ENCODE measurements at places on chromosomes 13 and 19.

GRCh38 chr13:50357586-50358118, 342.4 kb downstream of the KCNRG start:
- DNase-seq, result no peak

DNA sequence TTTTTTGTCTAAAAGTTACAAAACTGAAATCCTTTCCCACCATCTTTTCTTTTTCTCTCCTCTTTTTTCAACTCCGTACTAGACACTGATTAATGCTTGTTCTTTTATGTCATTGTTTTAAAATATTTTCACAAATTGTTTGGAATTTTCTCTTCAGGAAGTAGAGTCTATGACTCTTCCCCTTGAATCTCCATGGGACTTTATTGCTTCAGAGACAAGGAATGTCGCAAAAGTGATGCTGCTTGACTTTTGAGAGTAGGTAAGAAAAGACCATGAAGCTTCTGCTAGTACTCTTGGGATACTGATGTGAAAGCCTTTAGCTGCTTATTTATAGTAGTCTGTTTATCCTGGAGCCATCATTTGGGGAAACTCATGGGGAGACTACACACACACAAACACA, 260.1 kb upstream of the SLC10A2 start:
- no peak for DNase-seq

- DNase-seq, result no peak
Measured at GRCh38 chr19:50669302-50670101, 20.3 kb downstream of the C19orf81 start.

DNA sequence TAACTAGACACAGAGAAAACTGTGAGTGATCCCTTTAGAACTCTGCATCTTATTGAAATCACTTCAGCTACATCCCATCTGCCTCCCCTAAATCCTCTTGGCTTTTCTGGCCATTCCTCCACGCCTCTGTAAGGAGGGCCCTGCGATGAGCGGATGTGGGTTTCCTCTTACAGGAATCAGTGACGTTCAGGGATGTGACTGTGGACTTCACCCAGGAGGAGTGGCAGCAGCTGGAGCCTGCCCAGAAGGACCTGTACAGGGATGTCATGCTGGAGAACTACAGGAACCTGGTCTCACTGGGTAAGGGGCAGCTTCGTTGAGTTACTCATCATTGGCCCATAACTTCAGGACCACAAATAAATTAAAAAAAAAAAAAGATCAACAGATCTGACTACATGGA, 18.5 kb downstream of the ZNF71 start:
- DNase-seq, result no peak

DNA sequence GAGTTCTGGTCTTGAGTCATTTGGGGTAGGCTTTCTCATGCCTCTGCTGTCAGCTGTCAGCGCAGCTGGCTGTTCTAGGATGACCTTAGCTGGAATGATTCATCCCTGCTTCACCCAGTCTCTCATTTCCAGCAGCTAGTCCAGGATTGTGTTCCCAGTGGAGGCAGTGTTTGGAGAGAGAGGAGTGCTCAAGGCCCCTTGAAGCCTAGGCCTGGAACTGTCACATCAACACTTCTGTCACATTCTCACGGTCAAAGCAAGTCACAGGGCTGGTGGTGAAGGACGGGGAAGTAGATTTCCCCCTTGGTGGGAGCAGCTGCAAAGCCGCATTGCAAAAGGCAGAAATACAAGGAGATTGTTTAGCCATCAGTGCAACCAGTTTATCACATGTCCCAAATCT, 15.2 kb downstream of the TPT1 start:
- DNase-seq, result no peak

DNA sequence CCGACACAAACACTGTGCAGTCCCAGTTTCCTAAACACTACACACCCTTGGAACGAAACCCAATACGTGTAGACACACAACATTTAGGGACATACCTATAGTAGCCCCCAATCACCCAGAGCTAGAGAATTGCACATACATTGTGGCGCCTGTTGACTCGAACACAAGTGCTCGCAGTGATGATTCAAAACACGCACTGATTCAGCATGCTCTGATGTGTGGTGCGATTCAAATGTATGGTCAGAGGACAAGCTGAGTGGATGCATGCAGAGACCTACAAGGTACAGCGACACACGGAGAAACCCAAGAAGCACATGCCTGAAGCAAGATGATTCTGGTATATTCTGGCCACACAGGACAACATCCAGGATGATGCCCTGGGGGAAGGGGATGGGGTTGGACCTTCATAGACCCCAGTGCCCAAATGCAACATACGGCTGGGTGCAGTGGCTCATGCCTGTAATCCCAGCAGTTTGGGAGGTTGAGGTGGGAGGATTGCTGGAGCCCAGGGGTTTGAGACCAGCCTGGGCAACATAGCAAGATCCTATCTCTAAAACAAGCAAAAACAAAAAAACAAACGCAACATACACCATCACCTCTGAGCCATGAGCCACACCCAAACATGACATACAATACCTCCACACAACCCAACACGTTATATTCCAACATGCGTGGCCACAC, 997 bp upstream of the KCNN4 start:
- DNase-seq, result no peak

DNA sequence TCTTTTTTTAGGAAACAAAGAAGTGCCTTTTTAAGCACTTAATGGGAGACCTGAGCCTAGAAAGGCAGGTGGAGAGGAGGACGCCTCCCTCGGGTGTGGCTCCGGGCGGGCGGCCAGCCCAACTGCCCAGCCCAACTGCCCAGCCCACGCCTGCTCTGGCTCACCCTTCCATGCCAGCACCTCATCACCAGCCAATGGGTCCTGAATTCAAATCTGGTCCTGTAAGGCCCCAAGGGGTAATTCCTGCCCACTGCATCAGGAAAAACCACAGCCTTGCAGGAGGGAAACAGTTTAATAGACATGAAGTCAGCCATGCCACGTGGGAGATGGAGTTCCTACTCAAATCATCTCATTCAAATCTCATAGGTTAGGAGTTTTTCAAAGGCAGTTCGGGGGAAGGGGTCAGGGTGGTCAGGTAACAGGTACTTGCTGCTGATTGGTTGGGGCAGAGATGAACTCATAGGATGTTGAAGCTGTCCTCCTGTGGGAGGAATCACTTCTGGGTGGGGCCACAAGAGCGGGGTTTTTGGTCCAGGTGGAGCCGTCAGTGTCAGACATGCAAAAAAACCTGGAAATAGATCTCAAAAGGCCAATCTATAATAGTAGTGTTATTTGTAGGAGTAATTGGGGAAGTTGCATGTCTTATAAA, 64.9 kb downstream of the HSPH1 start:
- DNase-seq, result no peak

- no peak for DNase-seq
Measured at GRCh38 chr13:65727070-65727469, 1503.1 kb downstream of the PCDH9 start.

DNA sequence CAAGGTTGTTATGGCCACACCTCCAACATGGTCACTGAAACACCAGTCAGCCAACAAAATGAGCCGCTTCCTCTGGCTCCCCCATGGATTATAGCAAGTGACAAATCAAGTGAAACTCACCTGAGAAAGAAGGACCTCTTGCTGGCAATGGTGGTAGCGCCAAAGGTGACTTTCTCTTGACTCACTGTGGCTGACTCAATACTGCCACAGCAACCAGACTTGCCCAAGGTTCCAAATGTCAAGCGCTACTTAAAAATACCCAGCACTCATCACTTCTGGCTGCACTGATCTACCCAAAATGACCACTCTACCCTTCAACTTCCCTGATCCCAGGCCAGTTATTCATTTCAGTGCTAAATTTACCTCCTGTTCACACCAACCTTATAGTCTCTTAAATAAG, 495.5 kb downstream of the FOXO1 start:
- DNase-seq, result no peak

- no peak for DNase-seq
Measured at GRCh38 chr19:50719566-50719965, at the start of gene SHANK1. Gene SHANK1, minus strand, starts transcription at chr19:50719802. Its CDS starts 2,883 bp downstream, at chr19:50716919.

- no peak for DNase-seq
Measured at GRCh38 chr19:11684987-11685675, 53.6 kb downstream of the ZNF823 start.

DNA sequence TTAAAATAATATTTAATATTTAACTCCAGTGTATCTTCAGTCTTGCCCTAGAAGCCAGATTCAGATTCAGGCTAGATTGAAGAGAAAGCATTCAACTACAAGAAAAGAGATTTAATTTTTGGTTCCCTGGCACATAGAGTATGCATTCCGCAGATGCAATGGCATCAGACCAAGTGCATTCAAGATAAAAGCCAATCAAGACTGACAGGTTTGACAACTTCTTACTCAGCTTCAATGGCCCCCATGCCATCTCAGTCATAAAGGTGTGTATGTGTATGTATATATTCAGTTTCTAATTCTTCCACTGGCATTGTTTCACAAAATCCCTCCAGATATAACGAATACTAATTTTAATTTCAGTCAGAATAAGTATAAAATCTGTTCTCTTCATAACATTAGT, 650.8 kb upstream of the GPC6 start:
- no peak for DNase-seq

DNA sequence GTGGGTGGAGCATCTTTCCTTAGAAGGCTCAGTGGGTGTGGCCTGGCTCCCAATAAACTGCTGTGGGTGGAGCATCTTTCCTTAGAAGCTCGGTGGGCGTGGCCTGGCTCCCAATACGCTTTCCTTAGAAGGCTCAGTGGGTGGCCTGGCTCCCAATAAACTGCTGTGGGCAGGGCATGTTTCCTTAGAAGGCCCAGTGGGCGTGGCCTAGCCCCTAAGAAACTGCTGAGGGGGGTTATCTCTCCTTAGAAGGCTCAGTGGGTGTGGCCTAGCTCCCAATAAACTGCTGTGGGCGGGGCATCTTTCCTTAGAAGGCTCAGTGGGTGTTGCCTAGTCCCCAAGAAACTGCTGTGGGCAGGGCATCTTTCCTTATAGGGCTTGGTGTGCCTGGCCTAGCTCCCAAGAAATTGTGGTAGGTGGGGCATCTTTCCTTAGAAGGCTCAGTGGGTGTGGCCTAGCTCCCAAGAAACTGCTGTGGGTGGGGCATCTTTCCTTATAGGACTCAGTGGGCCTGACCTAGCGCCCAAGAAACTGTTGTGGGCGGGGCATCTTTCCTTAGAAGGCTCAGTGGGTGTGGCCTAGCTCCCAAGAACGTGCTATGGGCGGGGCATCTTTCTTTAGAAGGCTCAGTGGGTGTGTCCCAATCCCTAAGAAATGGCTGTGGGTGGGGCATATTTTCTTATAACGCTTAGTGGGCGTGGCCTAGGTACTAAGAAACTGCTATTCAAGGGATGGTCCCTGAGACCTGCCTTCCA, 10.3 kb downstream of the HSH2D start:
- DNase-seq, result no peak

- DNase-seq, result no peak
Measured at GRCh38 chr13:113001241-113002140, 32.5 kb downstream of the MCF2L start.

DNA sequence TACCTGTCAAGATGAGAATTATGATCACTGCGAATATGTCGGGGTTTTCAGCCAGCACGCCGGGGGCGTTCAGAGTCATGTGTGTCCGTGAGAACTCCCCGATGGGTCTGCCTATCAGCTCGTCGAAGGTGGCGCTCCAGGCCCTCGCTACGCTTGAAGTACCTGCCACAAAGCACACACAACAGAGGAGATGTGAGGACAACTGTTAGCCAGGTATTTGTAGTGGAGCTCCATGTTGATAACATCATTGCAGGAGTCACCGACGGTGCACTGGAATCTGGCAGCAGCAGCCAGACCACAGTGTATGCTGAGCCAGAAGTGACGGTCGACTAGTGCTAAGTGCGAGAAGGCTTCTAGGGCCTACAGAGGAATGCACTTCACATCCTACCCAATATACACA, 62.7 kb downstream of the SLC7A1 start:
- no peak for DNase-seq

DNA sequence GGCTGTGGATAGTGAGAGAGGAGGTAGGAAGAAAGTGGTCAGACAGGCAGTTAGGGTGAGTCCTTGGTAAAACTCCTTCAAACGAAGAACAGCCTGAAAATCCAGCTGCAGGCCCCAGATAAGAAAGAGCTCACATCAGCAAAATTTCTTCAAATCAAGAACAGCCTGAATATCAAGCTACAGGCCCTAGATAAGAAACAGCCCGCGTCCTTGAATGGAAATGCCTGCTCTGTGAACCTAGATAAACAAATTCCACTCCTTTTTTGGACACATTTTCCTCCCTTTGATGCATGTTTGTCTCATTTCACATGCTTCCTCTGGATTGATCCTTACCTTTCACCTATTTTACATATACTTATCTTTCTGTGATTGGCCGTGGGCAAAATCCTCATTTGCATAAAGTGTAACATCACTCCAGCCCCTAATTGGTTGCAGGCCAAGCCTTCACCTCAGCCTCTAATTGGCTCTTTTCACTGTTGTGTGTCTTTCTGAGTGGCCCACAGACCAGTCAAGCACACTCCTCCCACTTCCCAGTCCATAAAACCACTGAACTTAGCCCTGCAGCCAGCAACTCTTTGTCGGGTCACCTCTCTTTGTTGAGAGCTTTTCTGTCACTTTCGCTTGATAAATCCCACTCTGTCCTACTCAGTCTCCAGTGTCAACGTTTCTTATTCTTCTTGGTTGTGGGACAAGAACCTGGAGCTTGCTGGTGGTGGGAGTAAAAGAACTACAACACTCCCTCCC, 6.0 kb upstream of the SULT2A1 start:
- DNase-seq, result no peak

- no peak for DNase-seq
Measured at GRCh38 chr19:30668521-30669155, 296.5 kb downstream of the ZNF536 start.

- DNase-seq, result no peak
Measured at GRCh38 chr13:97120346-97120745, 101.8 kb upstream of the MBNL2 start.

DNA sequence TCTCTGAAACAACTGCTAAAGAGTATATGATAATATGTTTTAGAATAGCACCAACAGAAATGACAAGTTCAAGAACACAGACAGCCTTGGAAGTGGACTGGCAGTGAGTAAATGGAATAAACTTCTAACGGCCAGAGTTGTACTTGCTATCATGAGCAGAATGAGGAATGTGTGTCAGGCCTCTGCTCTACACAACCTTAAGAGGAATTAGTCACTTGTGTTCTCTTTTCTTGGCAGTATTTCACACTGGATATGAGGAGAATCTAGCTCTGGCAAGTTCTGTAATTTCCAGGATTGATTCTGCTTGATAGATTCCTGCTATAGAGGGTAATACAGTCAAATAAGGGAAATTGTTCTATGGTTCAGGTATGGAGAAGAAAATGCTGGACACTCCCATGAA, 757.3 kb downstream of the EFNB2 start:
- no peak for DNase-seq

Measured in activated effector memory CD4-positive, alpha-beta T cell treated with Interleukin-2 at 50 U/mL for 16 hours (primary cell).